Fibroblast of skin of back (primary cell): ENCODE measurements at places on chromosomes 2 and 18.

DNA sequence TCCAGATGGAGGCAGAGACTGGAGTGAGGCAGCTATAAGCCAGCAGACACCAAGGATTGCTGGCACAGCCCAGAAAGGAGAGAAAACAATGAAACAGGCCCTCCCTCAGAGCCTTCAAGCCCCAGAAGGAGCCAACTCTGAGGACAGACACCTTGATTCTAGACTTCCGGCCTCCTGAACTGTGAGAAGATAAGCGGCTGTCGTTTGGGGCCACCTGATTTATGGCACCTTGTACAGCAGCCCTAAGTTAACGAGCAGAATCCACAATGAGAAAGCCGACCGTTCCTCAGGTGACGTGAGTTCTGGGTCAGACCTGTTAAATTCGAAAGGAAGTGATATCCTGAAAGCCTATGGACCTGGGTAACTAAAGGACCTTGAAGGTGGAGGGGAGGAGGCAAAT, 7.3 kb upstream of the CNDP2 start:
- DNase-seq, result no peak

DNA sequence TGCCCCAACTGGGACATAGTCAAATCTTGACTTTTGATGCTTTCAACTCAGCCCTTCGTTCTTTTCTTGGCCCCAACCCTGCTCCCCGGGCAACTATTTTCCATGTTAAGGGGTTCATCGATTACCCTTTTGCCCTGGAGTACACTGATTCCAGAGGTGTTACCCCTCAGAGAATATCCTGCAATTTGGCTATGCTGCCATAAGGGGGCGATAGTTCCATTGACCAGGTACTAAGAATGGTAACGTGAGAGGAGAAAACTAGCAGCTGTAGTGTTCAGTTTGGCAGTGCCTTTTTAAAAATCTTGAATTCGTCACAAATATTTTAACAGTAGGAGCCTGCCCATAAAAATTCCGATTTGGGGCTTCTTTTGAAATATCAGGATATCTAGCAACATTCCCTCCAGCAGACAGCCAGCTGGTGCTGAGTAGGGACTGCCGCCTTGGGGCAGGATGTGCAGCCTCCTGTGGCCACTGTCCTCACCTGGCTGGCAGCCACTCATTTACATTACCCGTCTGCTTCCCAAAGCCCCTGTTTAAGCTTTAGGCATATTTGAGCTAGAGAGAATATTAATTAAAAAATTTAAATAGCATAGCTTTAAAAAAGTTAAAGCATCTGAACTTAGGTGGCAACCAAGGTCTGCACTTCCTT, 146.3 kb upstream of the SKOR2 start:
- no peak for DNase-seq

DNA sequence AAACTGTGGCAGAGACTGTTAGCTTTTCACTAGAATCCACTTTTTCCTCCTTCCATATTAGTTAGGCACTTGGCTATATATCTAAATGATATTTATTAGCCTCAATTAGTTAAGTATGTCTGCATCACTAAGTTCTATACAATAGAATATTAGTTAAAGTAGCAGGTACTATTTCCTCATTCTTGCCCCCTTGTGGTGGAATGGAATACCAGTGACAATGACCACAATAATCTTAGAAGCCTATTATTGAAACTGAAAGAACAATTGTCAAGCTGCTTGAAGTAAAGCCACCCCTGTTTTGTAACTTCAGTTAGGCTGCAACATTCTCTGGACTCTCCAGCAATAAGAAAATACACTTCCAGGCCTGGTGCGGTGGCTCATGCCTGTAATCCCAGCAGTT, 476.3 kb upstream of the VWC2L start:
- peak; percentile 8 for DNase-seq

DNA sequence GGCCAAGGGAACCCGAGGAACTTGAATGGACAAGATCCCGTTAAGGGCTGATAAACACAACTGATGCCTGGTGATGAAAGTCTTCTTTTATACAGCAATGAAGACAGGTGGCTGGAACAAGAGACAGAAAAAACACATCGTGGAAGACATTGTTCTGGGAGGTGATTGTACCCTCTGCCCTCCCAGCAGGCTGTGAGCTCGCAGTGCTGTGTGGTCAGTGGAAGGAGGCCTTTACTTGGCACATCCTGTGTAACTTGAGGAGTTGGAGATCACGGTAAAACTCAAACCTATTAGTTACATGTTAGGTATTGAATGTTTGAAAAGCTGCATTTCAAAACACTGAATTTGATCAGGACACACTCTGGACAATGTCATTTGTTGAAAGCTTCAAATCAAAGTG, 249.9 kb upstream of the EPAS1 start:
- no peak for DNase-seq

GRCh38 chr18:75739682-75740081, 312.2 kb upstream of the SMIM21 start:
- peak; percentile 6 for DNase-seq
